Peyer's patch (tissue), 4 donors: ENCODE measurements at places on chromosomes 2 and 18.
A peak's percentile ranks its signal among the peaks of the same experiment; 100 is the strongest.

DNA sequence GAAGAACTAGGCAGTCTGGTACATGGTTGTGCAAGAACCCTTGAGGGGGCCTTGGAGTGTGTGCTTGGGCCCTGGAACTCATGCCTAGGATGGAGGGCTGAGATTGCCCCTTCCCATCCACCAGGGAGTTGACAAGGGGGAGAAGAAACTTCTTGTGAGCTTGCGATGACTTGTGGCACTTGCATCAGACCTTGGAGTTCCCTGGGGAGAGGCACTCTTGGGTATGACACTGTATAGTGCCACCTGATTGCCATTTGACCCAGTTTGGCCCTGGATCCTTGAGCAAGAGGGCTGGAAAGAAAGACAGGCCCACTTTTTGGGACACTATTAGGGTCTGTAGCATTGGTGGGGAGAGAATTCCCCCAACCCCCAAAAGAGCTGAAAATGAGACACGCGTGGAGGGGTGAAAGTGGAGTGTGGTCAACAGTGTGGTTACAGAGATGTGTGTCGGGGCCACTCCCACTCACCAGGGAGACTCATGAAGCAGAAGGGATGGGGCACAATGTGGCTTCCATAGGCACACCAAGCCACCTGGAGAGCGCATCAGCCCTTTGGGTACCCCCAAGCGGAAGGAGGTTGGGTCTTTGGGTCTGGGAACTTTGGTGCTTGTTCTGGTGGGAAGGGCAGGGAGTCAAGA is 101.3 kb downstream of the MSH2 start:
- no peak for DNase-seq

- no peak for DNase-seq
Observed at GRCh38 chr2:62578803-62579640, 73.0 kb upstream of the TMEM17 start.

- no peak for DNase-seq
Observed at GRCh38 chr2:216170076-216170763, 61.1 kb downstream of the XRCC5 start.

GRCh38 chr18:71503222-71503621 is 1040.9 kb downstream of the CBLN2 start:
- no peak for DNase-seq

DNA sequence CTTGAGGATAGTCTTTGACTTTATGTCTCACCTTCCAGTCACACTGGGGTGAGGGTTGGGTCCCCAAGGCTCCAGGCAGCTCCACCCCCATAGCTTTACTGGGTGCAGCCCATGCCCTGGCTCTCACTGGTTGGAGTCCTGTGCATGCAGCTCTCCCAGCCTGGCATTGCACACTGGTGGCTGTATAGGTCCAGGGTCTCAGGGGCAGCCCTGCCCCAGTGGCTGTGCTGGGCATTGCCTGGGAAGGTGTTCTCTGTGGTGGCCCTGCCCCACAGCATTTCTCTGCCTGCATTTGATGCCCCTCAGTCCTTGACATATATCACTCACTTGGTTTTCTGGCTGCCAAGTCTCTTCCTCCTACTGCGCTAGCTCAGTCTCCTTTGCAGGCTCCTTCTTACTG is 21.2 kb downstream of the MPHOSPH10 start:
- DNase-seq, result no peak

DNA sequence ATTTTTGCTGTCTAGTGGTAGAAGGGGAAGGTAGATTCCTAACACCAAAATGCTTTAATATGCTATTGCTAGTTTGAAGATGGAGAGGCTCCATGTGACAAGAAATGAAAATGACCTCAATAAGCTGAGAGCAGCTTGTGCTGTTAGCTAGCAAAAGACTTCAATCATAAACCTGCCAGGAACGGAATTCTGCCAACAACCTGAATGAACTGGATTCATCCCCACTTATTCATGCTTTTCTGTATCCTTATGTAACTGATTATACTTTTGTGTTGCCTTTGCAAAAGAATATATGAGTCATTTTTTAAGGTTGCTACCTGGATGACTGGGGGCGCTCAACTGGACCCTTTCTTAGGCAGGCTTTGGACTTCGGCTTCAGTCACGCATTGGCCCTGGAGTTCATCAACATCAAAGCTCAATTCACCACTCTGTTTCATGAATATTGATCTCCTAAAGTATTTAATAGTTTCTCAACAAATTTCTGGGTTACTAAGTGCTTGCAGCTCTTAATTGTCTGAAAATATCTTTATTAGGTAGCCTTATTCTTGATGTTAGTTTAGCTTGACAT is 97.5 kb upstream of the KCNJ3 start:
- no peak for DNase-seq

GRCh38 chr2:158021226-158021625 is 80.5 kb upstream of the UPP2 start:
- no peak for DNase-seq

DNA sequence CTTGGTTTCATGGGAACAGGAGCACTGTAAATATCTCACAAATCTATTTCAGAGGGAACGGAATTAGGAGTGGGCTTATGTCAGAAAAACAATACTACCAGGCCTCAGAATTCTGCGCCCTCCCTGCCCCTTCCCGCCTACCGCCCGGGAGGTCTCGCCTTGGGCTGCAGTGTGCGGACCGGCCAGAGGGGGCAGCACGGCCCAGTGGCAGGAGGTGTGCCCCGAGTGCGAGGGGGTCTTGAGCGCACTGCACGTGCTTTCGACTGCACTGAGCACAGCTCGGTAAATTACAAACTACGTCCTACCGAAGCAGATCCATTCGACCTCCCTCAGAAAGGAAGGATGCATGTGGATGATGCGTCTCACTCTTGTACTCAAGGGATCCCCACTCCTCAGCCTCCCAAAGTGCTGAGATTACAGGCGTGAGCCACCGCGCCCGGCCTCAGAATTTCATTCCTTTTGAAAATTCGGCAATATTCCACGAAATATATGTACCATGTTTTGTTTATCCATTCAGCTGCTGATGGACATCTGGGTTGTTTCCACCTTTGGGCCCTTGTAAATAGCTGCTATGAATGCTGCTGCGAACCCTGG is 297.0 kb downstream of the BCL2 start:
- no peak for DNase-seq

- no peak for DNase-seq
Observed at GRCh38 chr2:216670266-216671080, 24.9 kb downstream of the IGFBP5 start.

DNA sequence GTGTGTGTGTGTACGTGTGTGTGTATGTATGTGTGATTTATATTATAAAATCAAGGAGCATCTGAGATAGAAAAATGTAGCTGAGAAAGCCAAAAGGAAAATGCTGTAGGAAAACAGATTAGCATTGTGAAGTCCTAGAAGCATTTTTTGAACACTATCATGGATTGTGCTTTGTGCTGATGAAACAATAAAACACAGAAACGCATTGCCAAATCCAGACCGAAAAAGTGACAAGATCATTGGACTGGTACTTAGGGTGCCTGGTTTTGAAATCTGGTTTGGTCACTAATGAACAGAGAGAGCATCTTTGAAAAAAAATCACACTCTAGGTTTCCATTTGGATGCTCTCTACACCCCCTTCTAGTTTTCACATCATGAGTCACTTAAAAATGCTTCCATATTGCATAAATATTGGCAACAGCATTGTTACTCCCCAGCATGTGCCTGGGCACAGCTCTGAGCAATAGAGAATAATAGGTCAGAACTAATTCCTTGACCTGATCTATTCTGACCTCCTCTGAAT is 214.6 kb upstream of the LRRTM1 start:
- DNase-seq, result no peak

- no peak for DNase-seq
Observed at GRCh38 chr2:220394433-220394832, 767.0 kb downstream of the SLC4A3 start.

GRCh38 chr2:35365859-35366258 is 989.7 kb upstream of the CRIM1 start:
- DNase-seq, result no peak

- DNase-seq, result no peak
Observed at GRCh38 chr2:232288489-232289030, 90.0 kb upstream of the ALPP start.

GRCh38 chr2:219562049-219563020 is 9.0 kb downstream of the OBSL1 start:
- no peak for DNase-seq

GRCh38 chr2:238863231-238863630 is 15.3 kb downstream of the TWIST2 start:
- no peak for DNase-seq

- DNase-seq, result no peak
Observed at GRCh38 chr2:240296104-240296406, 139.4 kb upstream of the GPC1 start.

DNA sequence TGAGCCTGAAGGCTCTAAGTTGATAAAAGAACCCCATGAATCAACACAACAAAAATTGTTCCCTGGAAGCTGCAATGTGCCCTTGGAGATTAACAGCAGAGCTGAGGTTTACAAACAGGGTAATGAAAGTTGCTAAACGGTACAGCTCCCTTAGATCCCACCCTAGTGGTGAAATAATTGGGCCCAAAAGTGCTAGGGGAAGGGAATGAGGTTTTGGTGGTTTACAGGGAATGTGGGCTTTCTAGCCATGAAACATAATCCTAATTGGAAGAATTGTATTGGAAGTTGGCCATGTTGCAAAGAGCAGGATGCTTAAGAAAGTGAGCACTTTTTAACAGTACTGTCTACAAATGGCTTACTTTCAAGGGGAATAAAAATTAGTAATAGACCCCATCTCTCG is 180.2 kb upstream of the SMIM21 start:
- no peak for DNase-seq

- DNase-seq, result no peak
Observed at GRCh38 chr18:56576826-56577573, 61.4 kb downstream of the TXNL1 start.

GRCh38 chr18:39007031-39007902 is 1441.7 kb upstream of the CELF4 start:
- no peak for DNase-seq

DNA sequence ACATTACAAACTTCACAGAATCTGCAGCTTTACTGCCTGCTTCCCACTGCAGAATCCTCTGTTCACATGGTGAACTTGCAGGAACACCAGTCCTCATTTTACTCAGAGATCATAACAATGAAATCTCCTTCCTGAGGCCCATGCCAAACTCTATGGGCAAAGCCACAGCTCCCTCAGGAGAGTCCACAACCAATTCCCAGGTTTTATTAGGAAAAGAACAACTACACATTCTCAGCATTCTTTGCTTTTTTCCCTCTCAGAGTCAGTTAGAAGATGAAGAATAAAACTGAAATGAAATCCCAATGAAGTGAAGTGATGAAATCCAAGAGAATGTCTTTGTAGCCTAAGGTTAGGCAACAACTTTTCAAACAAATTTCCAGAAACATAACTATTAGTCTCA is 233.7 kb downstream of the DSEL start:
- no peak for DNase-seq

DNA sequence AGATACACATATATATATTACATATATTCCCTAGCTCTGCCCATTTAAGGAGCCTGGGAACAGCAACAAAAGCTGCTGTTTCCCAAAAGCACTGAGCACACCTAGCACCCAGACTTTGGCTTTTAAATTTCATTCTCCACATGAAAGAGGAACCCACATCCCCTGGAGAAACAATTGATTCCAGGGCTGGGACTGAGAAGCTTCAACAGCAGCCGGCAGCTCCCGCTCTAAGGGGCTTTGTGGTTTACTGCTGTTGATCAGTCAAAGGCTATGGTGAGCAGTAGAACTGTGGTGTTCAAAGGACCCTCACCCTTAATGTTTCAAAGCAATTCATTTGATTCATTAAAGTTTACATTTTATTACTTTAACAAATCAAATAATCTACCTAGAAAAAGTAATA is 83.3 kb upstream of the SLC66A3 start:
- DNase-seq, result no peak

DNA sequence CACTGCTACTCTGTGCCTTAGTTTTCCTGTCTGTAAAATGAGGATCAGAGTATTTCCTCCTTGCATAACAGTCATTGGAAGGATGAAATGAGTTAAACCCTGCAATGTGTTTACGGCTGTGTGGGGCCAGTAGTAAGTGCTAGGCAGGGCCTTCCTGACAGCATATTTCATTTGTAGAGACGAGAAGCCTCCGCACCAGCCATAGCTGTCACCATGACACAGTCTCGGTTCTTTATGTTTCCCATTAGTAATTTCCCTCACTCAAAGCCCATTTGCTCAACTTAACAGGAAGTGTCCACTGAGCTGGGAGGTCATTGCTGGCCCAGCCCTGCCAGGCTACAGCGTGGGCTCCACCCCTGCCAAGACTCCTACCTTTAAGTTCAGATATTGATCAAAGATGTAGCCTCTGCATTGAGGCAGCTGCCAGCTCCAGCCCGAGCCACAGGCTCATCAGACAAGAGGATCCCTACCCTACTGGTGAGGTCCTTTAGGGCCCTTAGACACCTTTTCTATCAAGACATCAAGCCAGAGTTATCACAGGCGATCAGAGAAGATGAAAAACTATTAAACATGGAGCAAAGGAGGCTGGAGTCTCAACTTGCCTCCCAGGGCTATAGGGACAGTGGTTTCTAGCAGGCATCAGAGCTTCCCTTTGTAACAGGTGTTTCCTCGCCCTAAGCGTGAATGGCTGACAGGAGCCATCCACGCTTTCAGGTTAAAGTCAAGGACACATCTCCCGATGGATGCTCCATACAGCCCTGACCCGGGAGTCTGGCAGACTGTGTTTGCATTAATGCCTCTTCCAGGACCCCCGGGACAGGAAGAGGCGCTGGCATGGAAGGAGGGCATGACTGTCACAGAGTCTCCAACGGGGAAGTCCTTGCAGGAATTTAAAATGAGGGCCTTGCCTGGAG is 251.7 kb downstream of the NDUFA10 start:
- peak; percentile 16 for DNase-seq

GRCh38 chr2:109174626-109175349 is 45.8 kb downstream of the SH3RF3 start:
- no peak for DNase-seq

DNA sequence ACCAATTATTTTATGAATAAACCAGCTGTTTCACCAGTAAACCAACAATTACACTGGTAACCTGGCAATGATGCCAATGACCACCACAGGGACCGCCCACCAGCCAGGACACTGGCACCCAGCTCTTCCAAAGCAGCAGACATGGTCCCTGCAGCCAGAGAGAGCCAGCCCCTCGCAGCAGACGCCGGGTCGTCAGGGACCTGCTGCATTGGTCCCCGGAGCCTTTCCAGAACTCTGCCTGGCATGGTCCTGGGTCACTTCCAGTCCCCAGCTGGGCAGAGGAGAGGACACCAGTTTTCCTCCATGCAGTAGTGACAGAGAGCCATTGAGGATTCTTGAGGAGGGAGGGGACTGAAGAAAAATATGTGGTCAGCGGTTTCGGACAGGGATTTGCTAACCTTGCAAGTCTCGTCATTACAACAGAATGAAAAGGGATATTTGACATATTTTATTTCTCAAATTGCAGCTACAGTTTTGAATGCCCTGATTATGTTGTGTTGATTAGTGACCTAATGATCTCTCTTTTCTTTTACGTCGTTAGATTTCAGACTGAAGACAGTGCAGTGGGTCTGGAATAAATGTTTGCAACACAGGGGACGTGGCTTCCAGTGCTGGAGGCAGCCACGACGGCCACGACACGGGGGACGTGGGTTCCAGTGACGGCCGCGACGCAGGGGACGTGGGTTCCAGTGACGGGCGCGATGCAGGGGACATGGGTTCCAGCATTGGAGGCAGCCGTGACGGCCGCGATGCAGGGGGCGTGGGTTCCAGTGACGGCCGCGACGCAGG is 154.5 kb downstream of the TPO start:
- no peak for DNase-seq

- DNase-seq, result no peak
Observed at GRCh38 chr18:61908661-61909060, 15.9 kb upstream of the RNF152 start.
